ENCODE measurements at places on chromosomes 11 and 22.

GRCh38 chr11:119011476-119012053 lies 6.6 kb downstream of the RPS25 start:
- H3K4me3 ChIP-seq: no peak overlapping the region
- peaks cover 75% of the 10 kb centered on the region for H3K36me3 ChIP-seq
- H3K4me1 ChIP-seq: peaks cover 15% of the 10 kb centered on the region
- no peak overlapping the region for H3K27ac ChIP-seq
- H3K27me3 ChIP-seq: no peaks in the 10 kb centered on the region

GRCh38 chr11:44016131-44016530 lies 31.6 kb upstream of the ACCSL start:
- DNase-seq: peak; percentile 72
- H3K4me1 ChIP-seq: peaks cover 17% of the 10 kb centered on the region
- no peak overlapping the region for H3K4me3 ChIP-seq

GRCh38 chr11:60528934-60529333 lies 13.7 kb downstream of the MS4A13 start:
- H3K36me3 ChIP-seq: no peaks in the 10 kb centered on the region
- no peaks in the 10 kb centered on the region for H3K27me3 ChIP-seq
- no peak overlapping the region for H3K4me3 ChIP-seq
- no peak for DNase-seq

DNA sequence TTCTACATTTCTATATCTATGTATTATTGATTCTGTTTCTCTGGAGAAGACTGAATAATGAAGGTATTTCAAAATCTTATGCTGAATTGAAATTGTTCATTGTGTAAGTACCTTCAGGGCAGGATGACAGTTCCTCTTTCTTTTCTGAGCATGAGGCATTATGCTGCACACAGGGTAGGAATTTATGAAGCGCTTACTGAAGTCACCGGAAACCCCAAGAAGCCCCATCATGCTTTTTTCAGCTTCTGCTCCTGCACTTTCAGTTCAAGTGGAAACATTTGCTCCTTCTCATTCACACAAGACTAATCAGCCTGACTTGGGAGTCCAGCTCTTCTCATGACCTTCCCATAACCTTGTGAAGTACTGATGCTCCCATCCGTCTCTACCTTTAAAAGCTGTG lies 314.7 kb upstream of the SORL1-AS1 start:
- H3K27me3 ChIP-seq: no peaks in the 10 kb centered on the region
- no peaks in the 10 kb centered on the region for H3K36me3 ChIP-seq
- no peak overlapping the region for H3K27ac ChIP-seq
- H3K4me1 ChIP-seq: peaks cover 5% of the 10 kb centered on the region
- DNase-seq: no peak

DNA sequence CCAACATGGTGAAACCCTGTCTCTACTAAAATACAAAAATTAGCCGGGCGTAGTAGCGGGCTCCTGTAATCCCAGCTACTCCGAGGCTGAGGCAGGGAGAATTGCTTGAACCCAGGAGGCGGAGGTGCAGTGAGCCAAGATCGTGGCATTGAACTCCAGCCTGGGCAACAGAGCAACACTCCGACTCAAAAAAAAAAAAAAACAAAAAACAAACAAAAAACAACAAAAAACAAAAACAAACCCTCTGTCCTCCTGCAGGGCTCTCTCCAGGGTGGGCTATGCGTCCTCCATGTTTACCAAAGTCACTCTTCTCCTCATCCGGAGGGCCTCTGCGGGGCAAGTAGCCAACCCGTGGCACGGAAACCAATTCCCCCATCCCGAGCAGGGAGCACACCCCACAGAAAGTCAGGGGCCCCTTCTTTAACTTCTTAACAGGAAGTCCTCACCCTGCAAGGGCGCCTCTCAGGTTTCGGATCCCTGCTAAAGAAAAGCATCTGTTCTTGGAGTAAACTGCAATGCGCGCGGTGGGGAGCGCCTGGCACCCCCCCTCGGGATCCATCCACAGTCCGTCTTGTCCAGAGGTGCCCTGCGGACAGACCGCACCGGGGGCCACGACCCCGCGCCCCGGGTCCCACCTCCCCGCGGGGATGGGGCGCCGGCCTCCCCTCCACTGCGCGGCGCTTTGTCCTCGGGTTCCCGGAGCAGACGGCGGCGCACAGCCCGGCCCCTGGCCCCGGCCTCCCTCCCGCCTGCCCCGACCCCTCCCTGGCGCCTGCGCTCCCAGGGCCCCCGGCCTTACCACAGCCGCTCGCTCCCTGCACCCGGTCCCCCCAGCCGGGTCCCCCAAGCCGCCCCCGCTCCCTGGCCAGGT lies 712 bp downstream of the CERK start:
- no peaks in the 10 kb centered on the region for H3K27me3 ChIP-seq
- peak overlapping the region; percentile 91 for H3K4me3 ChIP-seq

GRCh38 chr22:50148991-50149721 lies 21.4 kb upstream of the PANX2 start:
- H3K4me3 ChIP-seq: no peak overlapping the region
- peaks cover 4% of the 10 kb centered on the region for H3K4me1 ChIP-seq
- no peaks in the 10 kb centered on the region for H3K27me3 ChIP-seq
- H3K36me3 ChIP-seq: no peaks in the 10 kb centered on the region
- no peak for DNase-seq

DNA sequence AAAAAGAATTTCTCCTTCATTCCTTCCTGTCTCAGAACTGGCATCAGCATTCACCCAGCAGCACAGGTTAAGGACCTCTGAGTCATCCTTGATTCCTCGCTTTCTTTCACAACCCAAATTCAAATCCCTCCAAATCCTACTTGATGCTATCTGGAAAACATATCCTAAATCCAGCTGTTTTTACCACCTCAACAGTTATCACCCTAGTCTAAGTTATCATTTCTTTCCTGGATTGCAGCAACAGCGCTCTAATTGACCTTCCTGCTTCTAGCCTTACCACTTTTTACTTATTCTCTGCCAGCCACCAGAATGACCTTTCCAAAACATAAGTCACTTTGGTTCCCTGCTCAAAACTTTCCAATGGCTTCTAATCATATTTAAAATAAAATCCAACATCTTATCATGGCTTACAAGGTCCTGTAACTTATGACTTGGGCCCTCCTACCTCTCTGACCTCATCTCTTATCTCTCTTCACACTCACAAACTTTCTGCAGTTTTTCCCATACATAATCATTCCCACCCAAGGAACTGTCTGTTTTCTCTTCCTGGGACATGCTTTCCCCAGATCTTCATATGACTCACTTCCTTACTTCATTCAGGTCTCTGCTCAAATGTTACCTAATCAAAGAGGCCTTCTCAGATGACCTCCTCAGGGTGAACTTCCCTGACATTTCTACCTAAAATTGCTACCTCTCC lies 119.4 kb downstream of the TTC28 start:
- H3K4me1 ChIP-seq: no peaks in the 10 kb centered on the region
- H3K27ac ChIP-seq: no peak overlapping the region
- H3K4me3 ChIP-seq: no peak overlapping the region
- no peaks in the 10 kb centered on the region for H3K27me3 ChIP-seq
- DNase-seq: no peak

GRCh38 chr22:25701056-25701780 lies 40.8 kb upstream of the MYO18B start:
- no peak for DNase-seq
- peaks cover 4% of the 10 kb centered on the region for H3K4me1 ChIP-seq
- no peak overlapping the region for H3K4me3 ChIP-seq
- no peaks in the 10 kb centered on the region for H3K27me3 ChIP-seq
- no peak overlapping the region for H3K27ac ChIP-seq
- H3K36me3 ChIP-seq: no peaks in the 10 kb centered on the region

DNA sequence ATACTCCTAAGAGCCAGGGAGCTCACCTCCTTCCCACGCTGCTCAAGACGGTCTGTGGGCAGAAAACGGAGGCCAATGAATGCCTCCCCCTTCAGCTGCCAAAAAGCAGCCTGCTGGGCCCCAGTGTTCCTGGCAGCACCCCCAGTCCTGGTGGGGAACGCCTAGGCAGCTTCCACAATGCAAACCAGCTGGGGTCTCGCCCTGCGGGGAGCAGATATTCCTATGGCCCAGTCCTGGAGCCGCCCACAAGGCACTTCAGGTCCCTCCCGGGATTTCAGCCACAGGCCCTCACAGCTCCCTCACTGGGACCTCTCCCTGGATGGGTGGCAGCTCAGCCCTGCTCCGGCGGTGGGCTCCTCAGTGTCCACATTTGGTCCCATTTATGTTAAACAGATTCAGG lies 29.2 kb downstream of the A4GALT start:
- H3K27ac ChIP-seq: peak overlapping the region; percentile 81
- no peaks in the 10 kb centered on the region for H3K36me3 ChIP-seq
- no peak overlapping the region for H3K4me3 ChIP-seq
- no peak for DNase-seq

- no peak overlapping the region for H3K4me3 ChIP-seq
- H3K36me3 ChIP-seq: no peaks in the 10 kb centered on the region
- DNase-seq: no peak
- H3K27ac ChIP-seq: no peak overlapping the region
Measured at GRCh38 chr22:24727218-24727851, 47.2 kb downstream of the PIWIL3 start.

GRCh38 chr22:22245935-22246525 lies 1.4 kb downstream of the VPREB1 start:
- no peak for DNase-seq
- no peaks in the 10 kb centered on the region for H3K36me3 ChIP-seq
- no peak overlapping the region for H3K4me3 ChIP-seq
- no peak overlapping the region for H3K27ac ChIP-seq
- no peaks in the 10 kb centered on the region for H3K4me1 ChIP-seq
- H3K27me3 ChIP-seq: no peaks in the 10 kb centered on the region

DNA sequence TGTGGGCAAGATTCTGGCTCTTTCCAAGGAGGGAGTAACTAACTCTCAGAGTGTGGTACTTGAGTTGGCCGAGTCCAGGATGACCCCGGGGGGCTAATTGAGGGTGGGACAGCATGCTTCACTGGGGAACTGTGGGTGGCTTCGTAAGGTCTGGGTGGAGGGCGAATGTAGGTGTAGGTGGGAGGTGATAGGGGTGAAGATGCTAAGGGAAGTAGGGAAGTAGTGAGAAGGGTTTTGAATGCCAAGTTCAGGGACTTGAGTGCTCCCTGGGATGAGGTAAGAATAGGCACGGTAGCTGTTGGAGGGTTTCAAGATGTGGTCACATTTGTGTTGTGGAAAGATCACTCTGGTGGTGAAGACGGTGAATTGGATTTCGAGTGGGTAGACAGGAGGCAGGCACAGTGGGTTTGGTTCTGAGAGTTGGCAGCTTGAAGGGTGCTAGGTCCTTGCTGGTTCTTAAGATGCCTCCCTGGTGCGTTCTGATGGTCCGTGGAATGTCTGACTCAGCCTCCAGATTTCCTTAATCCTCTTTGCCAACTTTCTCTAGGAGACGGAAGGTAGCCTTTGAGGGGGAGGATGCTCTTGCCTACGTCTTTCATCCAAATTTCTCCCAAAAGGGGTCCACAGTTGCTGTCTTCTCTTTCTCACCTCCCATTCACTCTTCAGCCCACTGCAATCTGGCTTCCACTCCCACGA lies 2.5 kb upstream of the DNAL4 start:
- H3K4me3 ChIP-seq: no peak overlapping the region
- DNase-seq: no peak
- peaks cover 16% of the 10 kb centered on the region for H3K4me1 ChIP-seq
- no peaks in the 10 kb centered on the region for H3K27me3 ChIP-seq

DNA sequence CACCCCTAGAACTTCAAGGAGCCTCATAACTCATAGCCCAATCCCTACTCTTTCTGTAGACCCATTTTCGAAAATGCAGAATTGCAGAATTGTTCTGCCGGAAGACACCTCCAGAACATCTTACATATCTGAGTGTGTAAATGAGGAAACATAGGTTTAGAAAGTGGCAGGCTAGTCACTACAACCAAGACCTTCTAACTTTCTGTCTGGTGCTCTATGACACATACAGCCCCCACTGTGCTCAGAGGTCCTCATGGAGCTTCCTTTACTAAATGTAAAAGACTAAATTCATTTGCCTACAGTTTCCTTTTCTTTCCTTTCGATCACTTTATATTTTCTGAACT lies 132.1 kb upstream of the DDI1 start:
- peaks cover 13% of the 10 kb centered on the region for H3K4me1 ChIP-seq
- DNase-seq: no peak
- H3K4me3 ChIP-seq: no peak overlapping the region
- no peaks in the 10 kb centered on the region for H3K36me3 ChIP-seq
- H3K27ac ChIP-seq: no peak overlapping the region
- no peaks in the 10 kb centered on the region for H3K27me3 ChIP-seq

DNA sequence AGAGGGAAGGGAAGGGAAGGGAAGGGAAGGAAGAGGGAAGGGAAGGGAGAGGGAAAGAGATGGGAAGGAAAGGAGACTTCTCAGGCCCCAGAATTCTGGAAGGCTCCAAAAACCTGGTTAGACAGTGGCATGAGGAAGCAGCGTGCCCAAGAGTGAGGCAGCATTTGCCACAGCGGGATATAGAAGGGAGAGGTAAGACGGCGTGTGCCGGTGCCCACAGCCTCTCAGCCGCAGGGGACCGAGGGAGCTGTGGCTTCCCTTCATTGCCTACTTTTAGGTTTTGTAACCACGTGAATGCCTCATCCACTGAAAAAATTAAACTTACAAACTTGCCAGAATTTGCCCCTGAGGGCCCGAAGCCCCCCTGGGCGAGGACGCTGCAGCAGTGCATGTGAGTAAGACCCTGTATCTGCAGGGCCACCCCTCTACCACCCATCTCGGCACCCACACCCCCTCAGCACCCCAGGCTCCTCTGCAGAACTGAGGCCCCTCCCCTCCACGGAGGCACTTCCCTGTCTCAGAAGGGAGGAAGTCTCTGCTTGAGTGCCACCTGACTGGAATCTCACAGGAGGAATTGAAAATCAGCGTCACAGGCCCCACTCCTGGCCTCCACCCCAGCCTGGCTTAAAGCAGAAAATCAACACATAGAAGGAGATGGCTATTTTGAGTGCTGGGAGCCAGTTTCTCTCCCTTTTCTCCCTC lies 58.1 kb downstream of the LINC01488 start:
- H3K36me3 ChIP-seq: no peaks in the 10 kb centered on the region
- H3K4me1 ChIP-seq: peaks cover 26% of the 10 kb centered on the region
- DNase-seq: no peak
- no peaks in the 10 kb centered on the region for H3K27me3 ChIP-seq

GRCh38 chr11:76783896-76784813 lies 999 bp downstream of the TSKU start:
- H3K4me3 ChIP-seq: peak overlapping the region; percentile 94
- no peaks in the 10 kb centered on the region for H3K27me3 ChIP-seq
- no peaks in the 10 kb centered on the region for H3K36me3 ChIP-seq
- DNase-seq: no peak

- H3K27me3 ChIP-seq: no peaks in the 10 kb centered on the region
- peaks cover 9% of the 10 kb centered on the region for H3K4me1 ChIP-seq
Measured at GRCh38 chr11:12235553-12235946, 125.2 kb downstream of the MICAL2 start.

DNA sequence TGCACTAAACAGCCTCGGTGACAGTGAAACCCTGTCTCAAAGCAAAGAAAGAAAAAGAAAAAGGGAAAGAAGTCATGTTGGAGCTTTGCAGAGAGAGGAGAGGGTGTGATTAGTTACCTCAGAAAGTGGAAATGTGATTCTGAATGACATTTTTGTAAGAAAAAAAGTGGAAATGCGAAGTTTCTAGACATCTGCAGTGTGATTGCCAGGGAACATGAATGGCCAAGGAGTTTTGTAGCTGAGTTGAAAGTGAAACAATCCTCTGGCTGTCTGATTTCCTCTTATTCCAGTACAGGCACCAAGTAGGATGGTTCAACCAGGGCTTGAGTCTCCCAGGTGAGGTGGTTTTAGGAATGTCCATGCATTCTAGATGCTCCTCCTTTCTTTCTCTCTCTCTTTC lies 17.8 kb upstream of the SYVN1 start:
- no peak overlapping the region for H3K4me3 ChIP-seq
- H3K4me1 ChIP-seq: peaks cover 20% of the 10 kb centered on the region
- H3K36me3 ChIP-seq: no peaks in the 10 kb centered on the region

Data from vagina (tissue), 2 donors.